ENCODE measurements at places on chromosomes 3 and 15.

DNA sequence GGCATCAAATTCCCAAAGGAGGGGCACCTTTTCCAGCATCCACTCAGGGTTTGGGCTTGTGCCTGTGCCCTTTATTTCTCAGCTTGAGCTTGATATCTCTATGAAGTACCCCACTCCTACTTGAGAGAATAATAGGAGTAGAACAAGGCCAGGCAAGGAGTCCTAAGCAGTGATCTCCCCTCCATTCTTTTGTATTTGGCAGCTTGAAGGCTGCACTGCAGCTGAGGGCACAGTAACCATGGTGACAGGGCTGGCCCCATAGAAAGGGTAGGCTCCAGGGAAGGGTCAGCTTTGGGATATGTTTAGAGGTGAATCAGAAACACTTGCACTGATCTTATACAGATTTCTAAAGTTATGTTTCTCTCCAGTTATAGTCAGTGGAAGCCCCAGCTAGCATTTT, 145.4 kb upstream of the SLC24A5 start:
- no peak for DNase-seq

DNA sequence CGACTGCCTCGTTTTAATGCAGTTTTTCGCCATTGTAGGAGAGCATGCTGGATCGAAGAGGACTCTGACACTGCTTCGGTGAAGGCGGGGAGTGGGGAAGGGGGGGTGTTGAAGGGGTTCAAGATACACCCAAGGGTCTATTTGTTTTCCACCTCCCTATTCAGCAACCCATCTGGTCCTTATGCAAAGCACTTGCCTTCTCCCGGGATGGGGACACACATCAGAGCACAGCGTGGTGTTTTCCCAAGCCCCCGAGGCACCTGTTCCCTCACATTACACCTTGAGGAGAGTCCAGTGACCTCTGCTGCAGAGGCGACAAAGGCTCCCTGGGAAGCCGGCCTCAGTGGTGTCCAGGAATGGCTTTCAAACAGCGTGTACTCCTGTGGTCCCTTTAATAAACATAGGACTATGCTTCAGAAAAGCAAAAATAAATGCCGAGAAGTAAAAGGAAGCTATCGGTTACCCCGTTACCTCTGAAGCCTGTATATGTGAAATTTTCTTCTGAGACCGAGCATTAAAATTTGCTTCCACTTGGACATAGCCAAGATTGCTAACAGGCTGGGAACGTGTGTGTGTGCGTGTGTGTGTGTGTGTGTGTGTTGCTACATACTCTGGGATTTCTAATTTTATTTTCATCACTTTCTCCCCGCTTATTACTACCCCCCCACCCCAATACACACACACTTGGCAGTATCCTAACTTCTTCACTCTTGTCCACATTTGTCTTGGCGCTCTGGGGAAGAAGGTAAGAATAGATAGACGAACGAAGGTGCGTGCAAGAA, 53.2 kb downstream of the CCDC54 start:
- no peak for DNase-seq

- no peak for DNase-seq
These were observed 7.5 kb upstream of the PPP1R14D start for GRCh38 chr15:40836020-40836419.

GRCh38 chr3:33799202-33799551, 747 bp downstream of the PDCD6IP start:
- DNase-seq = no peak

- no peak for DNase-seq
These were observed 7.1 kb downstream of the AMOTL2 start for GRCh38 chr3:134366928-134367811.

GRCh38 chr15:96404560-96404959, 74.1 kb downstream of the NR2F2 start:
- no peak for DNase-seq

- no peak for DNase-seq
These were observed 41.7 kb upstream of the LIMD1 start for GRCh38 chr3:45552794-45553371.

GRCh38 chr3:61841111-61841845, 279.9 kb downstream of the PTPRG start:
- DNase-seq = no peak

- DNase-seq = no peak
These were observed 116.1 kb downstream of the KLF13 start for GRCh38 chr15:31442699-31443111.

Measured in NCI-H2081 (cell line).